Endothelial cell of umbilical vein (primary cell): ENCODE measurements at places on chromosomes 2 and 18. TPM values are rescaled to one million over a fixed set of nuclear protein-coding genes. Genes with fewer than 3 reads are reported as not detected.

GRCh38 chr2:63817382-63817781 lies 24.3 kb upstream of the UGP2 start:
- no peak for DNase-seq

DNA sequence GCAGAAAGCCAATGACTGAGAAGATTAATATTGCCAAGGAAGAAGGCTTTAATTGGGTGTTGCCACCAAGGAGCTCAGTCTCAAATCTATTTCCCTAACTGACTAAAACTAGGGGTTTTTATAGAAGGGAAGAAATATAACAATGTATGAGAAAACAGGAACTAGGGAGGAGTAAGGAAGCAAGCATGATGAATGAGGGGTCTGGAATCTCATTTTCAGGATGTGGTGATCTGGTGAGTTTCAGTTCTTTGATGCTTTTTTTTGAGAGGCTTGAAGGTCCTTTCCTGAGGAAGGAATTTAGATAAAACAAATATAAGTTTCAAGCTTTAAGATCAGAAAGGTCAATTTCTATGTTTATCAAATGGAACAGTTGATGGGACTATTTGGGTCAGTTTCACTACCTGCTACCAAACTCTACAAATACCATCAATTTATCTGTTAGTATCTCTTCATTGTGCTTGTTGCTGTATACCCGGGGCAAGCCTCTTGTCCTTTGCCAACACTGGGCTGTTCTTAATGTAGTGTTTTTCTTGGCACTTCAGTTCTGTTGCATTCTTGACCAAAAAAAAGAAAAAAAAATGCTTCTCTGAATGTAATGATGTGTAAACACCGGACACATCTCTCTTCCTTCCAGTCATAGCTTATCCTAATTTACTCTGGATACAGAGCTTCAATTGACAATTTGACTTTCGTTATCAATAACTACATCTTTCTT lies 357.0 kb downstream of the GALNT13 start:
- DNase-seq, result peak; percentile 68

RND3 gene
- 132 and 158 TPM in 2 replicates for total RNA-seq

DNA sequence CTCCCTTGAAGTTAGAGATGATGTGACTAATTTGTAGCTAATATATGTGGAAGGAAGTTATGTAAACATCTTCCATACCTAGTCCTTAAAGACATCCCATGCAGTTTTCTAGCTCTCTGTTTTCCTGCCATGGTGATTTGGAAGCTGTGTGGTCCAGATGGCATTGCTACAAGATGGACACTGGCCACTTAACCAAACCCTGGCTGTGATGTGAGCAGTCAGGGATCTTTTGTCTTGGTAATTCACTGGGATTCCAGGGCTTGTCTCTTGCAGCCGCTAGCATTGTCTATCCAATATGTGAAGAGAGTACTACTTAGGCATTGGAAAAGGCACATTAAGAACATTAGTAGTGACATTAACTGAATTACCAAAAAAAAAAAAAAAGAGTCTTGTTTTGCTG lies 139.9 kb upstream of the DOCK10 start:
- DNase-seq, result no peak

- DNase-seq, result peak; percentile 67
Observed at GRCh38 chr2:219298759-219299371, 10.3 kb downstream of the PTPRN start.

ZNF385B gene
- not detected in 2 replicates for total RNA-seq

UNC80 gene
- total RNA-seq, result not detected in 2 replicates

DNA sequence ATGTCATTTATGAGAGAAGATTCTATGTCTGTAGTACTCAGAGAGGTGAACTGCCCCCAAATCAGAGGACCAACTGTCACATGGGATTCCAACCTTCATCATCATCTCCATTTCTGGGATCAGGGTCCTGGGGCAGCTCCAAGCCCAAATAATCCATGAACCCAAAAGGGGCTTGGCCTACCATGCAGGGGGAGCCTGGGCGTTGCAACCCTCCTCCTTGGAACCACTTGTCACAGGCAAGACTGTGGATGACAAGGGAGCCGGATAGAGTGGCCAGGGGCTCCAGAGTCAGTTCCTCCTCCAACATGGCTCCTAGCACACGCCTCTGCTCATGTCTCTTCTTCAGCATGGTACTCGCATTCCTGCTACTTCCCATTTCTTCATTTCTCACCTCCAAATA lies 7.9 kb downstream of the CTLA4 start:
- DNase-seq, result no peak
